GM04504 (cell line): ENCODE measurements at places on chromosomes 1 and 21.

GRCh38 chr1:24745711-24746413 is 615 bp downstream of the CLIC4 start:
- no peak for DNase-seq

GRCh38 chr1:55670331-55671082 is 455.3 kb upstream of the USP24 start:
- no peak for DNase-seq

DNA sequence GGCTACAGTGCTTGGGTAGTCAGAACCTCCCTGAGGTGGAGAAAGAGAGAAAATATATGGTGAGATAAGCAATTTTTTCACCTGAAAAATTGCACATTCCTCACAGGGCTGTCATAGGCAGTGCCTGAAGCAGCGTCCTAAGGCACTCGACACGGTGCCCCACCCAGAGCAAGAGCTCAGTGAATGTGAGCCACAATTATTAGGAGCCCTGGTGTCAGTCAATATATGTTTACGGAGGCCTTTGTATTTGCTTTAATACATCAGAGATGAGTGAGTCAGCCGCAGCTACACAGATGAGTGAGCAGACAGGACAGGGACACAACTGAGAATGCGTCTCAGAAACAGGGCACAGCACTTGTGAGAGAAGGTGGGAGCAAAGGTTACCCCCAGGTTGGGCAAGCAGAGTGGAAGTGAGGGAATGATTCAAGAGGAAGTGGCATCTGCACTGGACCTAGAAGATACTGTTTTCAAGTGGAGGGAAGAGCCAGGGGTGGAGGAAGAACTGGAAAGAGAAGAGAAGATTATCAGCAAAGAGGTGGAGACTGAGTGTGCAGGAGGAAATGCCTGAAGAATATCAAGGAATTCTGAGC is 5.2 kb upstream of the PIGC start:
- no peak for DNase-seq

DNA sequence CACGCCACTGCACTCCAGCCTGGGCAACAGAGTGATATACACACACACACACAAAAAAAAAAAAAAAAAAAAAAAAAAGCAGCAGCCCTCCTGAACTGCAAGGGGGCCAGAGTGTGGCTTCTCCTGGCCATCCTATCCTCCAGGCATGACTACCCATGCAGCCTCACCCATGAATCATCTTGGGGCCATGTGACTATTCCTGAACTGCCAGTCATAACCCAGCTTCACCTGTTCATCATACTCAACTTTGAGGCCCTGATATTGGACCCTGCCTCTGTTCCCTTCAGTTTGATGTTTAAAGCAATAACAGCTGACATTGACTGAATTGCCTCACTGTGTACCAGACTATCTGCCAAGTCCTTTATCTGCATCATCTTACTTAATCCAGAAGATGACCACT is 2.8 kb upstream of the HPCAL4 start:
- no peak for DNase-seq

DNA sequence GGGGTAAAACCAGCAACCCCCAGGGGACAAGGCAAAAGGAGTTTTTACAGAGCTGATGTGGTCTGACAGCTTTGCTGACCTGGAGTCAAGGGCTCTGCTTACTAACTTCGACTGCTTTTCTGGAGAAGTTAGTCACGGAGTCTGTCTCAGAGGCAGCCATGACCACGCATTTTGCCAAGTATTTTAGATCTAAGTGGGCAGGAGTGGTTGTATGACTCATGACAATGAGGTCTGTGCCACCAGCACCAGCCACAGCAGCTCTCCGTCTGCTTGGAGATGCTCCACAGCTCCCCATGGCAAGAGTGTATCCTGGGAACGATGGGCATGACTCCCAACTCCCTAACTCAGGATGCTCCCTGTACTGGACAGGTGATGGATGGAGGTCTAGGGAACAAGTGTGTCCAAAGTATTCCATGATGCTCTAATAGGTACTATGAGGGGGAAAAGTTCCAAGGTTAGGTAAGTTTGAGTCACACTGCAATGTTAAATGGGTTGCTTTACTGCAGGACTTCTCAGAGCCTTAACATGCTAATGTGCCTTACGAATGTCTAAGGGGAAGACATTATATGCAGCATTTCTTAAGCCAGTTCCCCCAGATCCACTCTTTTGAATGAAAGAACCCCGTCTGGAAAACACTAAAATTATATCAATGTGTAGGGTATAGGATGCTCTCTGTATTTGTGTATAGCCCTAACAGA is 359.0 kb downstream of the HHAT start:
- no peak for DNase-seq

GRCh38 chr1:1946540-1946939 is 27.5 kb upstream of the TMEM52 start:
- DNase-seq: no peak

- DNase-seq: no peak
These were observed 64.2 kb upstream of the CASZ1 start for GRCh38 chr1:10860682-10861081.

- DNase-seq: no peak
These were observed 37.4 kb downstream of the GADD45A start for GRCh38 chr1:67722292-67722944.

DNA sequence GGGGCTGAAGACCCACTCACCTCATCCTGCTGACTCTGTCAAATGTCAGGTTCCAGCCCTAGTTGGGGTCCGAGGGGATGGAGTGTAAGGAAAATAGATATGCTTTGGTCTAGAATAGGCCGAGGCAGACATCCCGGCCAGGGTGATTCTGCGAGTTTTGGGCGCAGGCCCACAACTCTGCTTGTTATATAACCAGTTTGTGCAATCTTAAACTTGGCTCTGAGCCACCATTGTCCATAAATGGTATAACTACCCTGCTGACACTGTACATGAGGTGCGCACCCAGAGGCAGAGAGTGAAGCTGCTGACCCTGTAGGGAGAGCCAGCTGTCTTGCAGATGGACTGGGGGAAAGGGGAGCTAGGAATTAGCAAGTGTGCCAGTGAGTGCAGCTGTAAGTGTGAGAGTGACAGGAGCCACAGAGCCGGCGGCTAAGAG is 1388.8 kb downstream of the AMY1C start:
- DNase-seq: no peak

DNA sequence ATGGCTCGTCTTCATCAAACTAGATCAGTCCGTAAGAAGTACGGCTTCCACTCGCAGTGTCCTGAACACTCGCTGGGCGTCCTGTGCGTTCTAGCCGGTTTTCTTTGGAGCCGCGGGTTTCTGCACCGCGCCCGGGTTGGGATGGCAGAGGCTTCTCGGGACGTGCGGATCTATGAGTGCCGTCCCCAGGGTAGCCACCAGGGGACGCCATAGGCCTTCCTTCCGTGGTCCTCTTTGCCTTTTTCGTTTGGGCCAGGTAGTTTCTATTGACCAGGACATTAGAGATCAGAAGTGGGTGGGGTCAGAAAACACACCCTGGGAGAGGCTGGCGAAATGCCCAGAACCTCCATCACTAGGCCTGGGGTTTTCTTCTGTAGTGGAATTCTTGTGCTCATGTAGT is 273.8 kb downstream of the FAM72C start:
- DNase-seq: no peak
